ENCODE measurements at places on chromosomes 6 and 20. TPM values are rescaled to one million over a fixed set of nuclear protein-coding genes. Genes with fewer than 3 reads are reported as not detected.

DNA sequence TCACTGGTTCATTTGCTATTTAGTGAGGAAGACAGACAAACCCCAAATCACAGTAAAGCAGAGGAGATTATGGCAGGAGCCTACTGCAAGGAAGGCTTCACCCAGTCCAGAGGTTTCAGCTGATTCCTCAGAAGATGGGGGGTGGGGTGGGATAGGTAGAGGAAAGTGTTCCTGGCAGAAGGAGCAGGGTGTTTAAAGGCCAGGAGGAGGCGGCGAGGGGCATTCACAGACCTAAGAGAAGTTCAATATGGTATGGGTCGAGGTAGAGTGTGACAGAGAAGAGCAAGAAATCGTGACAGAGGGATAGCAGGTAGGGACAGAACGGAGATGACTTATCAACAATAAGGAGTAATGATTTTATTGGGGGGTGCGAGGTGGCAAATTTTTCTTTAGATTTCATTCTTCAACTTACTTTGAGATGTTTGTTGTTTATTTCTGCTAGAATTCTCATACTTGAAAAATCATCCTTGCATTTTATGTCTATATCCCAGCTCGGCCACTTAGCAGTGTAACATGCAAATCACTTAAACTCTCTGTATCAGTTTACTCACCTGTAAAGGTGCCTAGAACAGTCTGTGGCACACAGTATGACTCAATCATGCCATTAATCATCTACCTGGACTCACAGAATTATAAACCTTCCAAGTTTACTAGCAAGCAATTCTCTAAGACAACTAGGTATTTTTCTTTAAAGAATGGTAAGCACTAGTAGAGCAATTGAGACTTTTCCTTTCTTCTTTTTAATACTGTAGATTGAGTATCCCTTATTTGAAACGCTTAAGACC is 176.7 kb downstream of the REV3L start:
- DNase-seq = no peak

GRCh38 chr6:160365117-160365516 is 16.9 kb downstream of the SLC22A3 start:
- no peak for DNase-seq

- DNase-seq = no peak
Measured at GRCh38 chr6:108566406-108566805, 5.7 kb downstream of the FOXO3 start.

DNA sequence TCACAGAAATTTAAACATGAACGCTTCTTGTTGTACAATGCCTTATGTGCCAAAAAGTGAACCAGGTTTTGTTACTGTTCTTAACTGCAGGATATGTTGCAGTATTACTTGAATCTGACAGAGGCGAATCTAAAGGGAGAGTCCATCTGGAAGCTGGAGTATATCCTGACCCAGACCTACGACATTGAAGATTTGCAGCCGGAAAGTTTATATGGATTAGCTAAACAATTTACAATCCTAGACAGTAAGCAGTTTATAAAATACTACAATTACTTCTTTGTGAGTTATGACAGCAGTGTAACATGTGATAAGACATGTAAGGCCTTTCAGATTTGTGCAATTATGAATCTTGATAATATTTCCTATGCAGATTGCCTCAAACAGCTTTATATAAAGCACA is 19.9 kb downstream of the SMPDL3A start:
- no peak for DNase-seq

DNA sequence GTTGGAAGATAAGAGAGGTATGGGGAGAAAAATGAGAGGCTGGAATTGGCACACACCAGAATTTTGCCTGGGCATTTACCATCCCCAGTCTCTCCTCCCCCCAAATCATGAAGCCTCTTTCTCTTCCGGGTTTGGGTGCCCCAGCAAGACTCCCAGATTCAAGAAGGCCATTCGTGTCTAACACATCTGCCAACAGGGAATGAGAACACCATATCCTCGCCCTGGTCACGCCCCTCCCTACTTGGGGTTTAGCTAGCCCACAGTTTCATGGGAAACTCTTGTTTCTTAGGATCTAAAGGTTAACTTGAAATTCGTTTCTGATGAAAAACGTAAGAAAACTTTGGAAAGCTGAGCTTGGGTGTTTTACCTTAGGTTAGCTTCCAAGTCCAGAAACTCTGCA is 105.5 kb upstream of the TMEM170B start:
- no peak for DNase-seq

The ELOVL4 gene
- 0.47 TPM for total RNA-seq

Measured in left cardiac atrium (tissue), 4 donors.